Osteocyte (in vitro differentiated cells): ENCODE measurements at places on chromosomes 7 and 10. TPM values are rescaled to one million over a fixed set of nuclear protein-coding genes. Genes with fewer than 3 reads are reported as not detected.

TLX1 gene
- not detected in 2 replicates for total RNA-seq

EMX2 gene
- total RNA-seq, result 3.0 TPM in 2 replicates

SPDYE6 gene
- total RNA-seq, result not detected in 2 replicates

LIPJ gene
- total RNA-seq, result not detected in 2 replicates

SPDYE17 gene
- total RNA-seq, result not detected in 2 replicates

GIMAP7 gene
- total RNA-seq, result not detected in 2 replicates

VSTM2A gene
- not detected in 2 replicates for total RNA-seq

CPN1 gene
- total RNA-seq, result not detected in 2 replicates

SRPK2 gene
- total RNA-seq, result 69.2 and 69.5 TPM in 2 replicates

PRSS37 gene
- total RNA-seq, result not detected in 2 replicates

NAT16 gene
- total RNA-seq, result 0.16 TPM in 1 of 2 replicates, not detected in the other
